H1 (cell line): ENCODE measurements at places on chromosomes 12 and 14. TPM values are rescaled to one million over a fixed set of nuclear protein-coding genes. Genes with fewer than 3 reads are reported as not detected.

The OR6C68 gene
- not detected in 2 replicates for total RNA-seq

The CHMP4A gene
- total RNA-seq, result 32.9 and 36.4 TPM in 2 replicates

The LGR5 gene
- 0.15 and 0.19 TPM in 2 replicates for total RNA-seq

- H3K4me3 ChIP-seq, result no peak overlapping the region
- DNase-seq, result no peak
- H3K27ac ChIP-seq, result no peak overlapping the region
- H3K36me3 ChIP-seq, result peaks cover 76% of the 10 kb centered on the region
- peaks cover 13% of the 10 kb centered on the region for H3K4me1 ChIP-seq
Observed at GRCh38 chr12:56719056-56719455, 6.0 kb downstream of the NACA start.

- no peaks in the 10 kb centered on the region for H3K36me3 ChIP-seq
- no peak for DNase-seq
- no peak overlapping the region for H3K27ac ChIP-seq
Observed at GRCh38 chr12:71589478-71589881, 74.2 kb downstream of the ZFC3H1 start.

DNA sequence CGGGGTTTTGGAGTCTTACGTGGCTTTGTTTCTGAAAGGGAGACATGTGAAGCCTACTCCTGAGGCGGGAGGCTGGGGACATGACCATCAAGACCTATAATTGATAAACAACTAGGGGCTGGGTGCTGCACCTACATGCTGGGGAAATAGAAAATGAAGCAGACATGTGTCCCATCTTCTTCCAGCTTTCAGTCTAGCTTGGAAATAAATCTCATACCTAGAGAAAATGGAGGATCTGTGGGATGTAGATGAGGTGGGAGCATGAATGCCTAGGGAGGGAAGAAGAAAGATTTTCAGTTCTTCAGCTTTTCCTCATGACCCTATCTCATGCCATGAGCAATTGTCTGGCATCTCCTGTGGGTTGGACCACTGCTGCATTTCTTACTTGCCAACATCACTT, 22.1 kb downstream of the EMP1 start:
- no peak for DNase-seq
- no peak overlapping the region for H3K4me3 ChIP-seq
- H3K27ac ChIP-seq, result no peak overlapping the region

GRCh38 chr14:75667099-75667765, 6.2 kb downstream of the TTLL5 start:
- H3K4me1 ChIP-seq, result no peaks in the 10 kb centered on the region
- H3K4me3 ChIP-seq, result no peak overlapping the region
- H3K36me3 ChIP-seq, result no peaks in the 10 kb centered on the region; the same call in 1 of the 2 replicates
- no peak for DNase-seq

- H3K27ac ChIP-seq, result no peak overlapping the region
- no peaks in the 10 kb centered on the region for H3K36me3 ChIP-seq
- no peak for DNase-seq
Observed at GRCh38 chr14:42421377-42422078, 814.9 kb downstream of the LRFN5 start.

GRCh38 chr14:105847400-105847799, 321.0 kb downstream of the TMEM121 start:
- DNase-seq, result no peak
- H3K4me1 ChIP-seq, result no peaks in the 10 kb centered on the region
- H3K27me3 ChIP-seq, result no peaks in the 10 kb centered on the region
- H3K27ac ChIP-seq, result no peak overlapping the region

GRCh38 chr14:25308244-25308643, 258.3 kb upstream of the STXBP6 start:
- H3K27me3 ChIP-seq, result no peaks in the 10 kb centered on the region
- H3K27ac ChIP-seq, result no peak overlapping the region
- peak; percentile 15 for DNase-seq
- no peak overlapping the region for H3K4me3 ChIP-seq

DNA sequence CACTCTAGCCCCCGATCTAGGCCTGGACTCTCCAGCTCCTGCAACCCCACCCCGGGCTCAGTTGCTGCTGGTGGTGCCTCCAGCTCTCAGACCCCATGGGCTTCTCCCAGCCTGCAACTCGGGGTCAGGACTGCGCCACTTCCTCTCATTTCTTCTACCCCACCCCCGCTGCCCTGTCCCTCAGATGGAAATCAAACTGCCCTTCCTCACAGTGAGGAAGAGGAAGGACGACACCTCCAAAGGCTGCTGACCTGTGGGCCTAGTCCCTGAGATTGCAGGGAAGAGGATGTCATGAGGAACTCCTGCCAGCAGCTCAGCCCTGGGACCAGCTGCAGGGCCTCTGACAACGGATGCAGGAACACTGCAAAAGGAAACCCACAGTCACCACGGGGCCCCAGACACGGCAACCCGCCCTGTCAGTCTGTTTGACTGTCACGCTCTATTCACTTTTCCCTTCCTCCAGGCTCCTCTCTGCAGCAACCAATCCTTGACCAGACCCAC, 29.3 kb upstream of the PNMA1 start:
- H3K36me3 ChIP-seq, result 0 out of 2 replicates have a peak, but pooled peaks cover under 1% of the 10 kb centered on the region
- DNase-seq, result no peak
- H3K27ac ChIP-seq, result no peak overlapping the region
- peaks cover 46% of the 10 kb centered on the region for H3K4me1 ChIP-seq
- H3K4me3 ChIP-seq, result no peak overlapping the region
- no peaks in the 10 kb centered on the region for H3K27me3 ChIP-seq

DNA sequence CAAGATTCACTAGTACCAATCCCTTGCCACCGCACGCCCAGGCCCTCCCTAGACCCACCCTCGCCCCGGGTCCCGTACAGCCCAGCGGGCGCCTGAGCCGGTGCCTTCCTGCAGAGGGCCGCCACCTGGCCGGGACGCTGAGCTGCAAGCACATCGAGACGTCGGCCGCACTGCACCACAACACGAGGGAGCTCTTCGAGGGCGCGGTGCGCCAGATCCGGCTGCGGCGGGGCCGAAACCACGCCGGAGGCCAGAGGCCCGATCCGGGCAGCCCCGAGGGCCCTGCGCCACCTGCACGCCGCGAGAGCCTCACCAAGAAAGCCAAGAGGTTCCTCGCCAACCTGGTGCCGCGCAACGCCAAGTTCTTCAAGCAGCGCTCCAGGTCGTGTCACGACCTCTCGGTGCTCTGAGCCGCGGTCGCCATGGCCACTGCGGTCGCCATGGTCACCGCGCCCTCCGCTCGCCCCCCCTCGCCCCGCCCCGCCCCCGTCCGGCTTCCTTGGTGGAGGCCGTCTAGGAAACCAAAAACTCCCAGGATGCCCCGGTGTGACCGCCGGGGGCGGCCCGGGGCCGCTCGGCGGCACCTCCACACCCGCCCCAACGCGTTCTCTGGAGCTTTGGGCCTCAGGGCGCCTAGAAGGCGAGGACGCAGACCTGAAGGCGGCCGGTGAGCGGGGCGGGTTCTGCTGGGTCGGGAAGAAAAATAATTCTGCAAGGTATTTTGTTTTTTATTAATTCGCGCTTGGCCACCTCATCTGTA, 3.7 kb downstream of the REM2 start:
- H3K4me3 ChIP-seq, result peak overlapping the region; percentile 57
- no peak for DNase-seq
- H3K36me3 ChIP-seq, result no peaks in the 10 kb centered on the region
- peaks cover 17% of the 10 kb centered on the region for H3K27me3 ChIP-seq
- H3K4me1 ChIP-seq, result peaks cover 21% of the 10 kb centered on the region

GRCh38 chr14:95432144-95433093, 84.0 kb downstream of the SYNE3 start:
- H3K4me3 ChIP-seq, result no peak overlapping the region
- no peak overlapping the region for H3K27ac ChIP-seq
- H3K36me3 ChIP-seq, result no peaks in the 10 kb centered on the region
- H3K4me1 ChIP-seq, result no peaks in the 10 kb centered on the region
- H3K27me3 ChIP-seq, result no peaks in the 10 kb centered on the region
- peak; percentile 82 for DNase-seq
